ENCODE measurements at places on chromosomes 6 and 20.

DNA sequence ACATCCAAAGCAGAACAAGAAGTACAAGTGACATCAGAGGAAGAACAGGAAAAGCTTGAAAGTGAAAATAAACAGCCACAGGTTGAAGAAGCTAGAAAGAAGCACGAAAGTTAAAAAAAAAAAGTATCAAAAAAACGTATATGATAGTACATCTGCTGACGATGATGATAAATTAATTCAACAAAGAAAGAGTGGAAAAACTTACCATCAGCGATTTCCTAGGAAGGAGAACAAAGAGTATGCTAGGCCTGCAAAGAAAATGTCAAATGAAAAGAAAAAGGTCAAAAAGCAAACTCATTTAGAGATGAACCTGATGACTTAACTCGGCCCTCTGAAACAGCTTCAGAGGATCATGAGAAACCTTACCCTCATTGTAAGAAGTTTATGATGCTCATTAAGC lies 3.7 kb downstream of the SAYSD1 start:
- DNase-seq: no peak

- DNase-seq: peak; percentile 53
These were observed 1.3 kb upstream of the TAPBP start for GRCh38 chr6:33314943-33315792.

GRCh38 chr6:39102071-39102820 lies 12.7 kb downstream of the SAYSD1 start:
- DNase-seq: no peak

GRCh38 chr6:3227363-3228045 lies at the start of gene TUBB2B:
TSS of gene TUBB2B (minus strand) at chr6:3227653. CDS start at chr6:3227543, 110 bp downstream.
- DNase-seq: peak; percentile 72

DNA sequence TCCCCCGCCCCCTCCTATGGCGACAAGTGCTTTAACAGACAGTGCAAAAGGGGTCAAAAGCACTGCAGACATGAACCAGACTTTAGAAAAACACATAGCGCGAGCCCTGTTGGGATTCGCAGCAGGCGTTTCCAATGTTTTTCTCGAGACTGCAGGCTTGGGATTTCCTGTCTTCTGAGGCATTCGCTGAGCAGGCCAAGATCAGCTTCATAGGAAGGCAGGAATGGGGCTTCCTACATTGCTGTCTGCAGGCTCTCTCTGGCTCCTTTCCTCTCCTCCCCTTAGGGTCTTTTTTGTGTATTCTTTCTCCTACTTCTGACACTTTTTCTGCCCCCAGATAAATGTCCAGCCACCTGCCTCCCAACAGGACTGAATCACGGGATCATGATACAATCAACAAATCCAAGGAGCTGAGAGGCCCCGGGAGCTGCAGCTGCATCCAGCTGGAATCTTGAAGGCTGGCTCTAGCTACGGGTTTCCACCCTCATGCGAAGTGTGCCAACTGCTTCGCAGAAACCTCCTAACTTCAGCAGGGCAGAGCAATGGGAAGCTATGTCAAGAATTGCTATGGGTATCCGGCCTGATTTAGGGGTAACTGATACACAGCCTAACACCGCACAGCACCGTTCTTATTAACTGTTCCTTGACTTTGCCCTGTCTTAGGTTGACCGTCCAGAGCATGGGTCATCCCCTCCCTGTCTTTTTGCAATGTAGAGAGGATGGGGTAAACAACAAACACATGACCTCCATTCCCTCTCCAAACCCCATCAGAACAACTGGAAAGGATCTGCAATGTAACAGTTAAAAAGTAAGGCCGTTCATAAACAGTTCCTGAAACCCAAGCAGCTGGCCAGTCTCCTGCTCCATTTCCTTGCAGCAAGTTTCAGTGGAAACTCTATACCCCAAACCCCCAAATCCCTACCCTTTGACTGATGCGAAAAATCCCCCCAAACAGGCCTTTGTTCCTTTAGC lies 31.5 kb downstream of the SNX5 start:
- DNase-seq: no peak

GRCh38 chr6:139355172-139355571 lies 19.3 kb downstream of the CITED2 start:
- no peak for DNase-seq

GRCh38 chr6:21377356-21377755 lies 216.2 kb upstream of the SOX4 start:
- no peak for DNase-seq

DNA sequence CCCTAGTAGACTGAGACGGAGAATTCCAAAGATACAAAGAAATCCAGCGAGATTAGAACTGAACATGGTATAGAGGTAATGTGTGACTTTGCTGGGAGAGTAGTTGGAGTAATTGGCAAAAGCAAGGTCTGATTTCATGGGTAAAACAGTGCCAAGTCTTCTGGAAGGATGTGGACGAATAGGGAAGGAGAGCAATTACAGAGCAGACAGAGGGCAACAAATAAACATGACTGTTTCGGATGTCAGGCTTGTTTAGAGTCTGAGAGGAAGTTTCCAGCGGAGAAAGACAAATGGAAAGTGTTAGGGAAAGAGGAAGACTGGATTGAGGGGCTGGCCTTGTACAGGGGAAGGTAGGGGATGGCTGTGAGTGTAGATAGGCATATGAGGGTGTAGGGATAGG lies 282.2 kb upstream of the PRND start:
- no peak for DNase-seq

DNA sequence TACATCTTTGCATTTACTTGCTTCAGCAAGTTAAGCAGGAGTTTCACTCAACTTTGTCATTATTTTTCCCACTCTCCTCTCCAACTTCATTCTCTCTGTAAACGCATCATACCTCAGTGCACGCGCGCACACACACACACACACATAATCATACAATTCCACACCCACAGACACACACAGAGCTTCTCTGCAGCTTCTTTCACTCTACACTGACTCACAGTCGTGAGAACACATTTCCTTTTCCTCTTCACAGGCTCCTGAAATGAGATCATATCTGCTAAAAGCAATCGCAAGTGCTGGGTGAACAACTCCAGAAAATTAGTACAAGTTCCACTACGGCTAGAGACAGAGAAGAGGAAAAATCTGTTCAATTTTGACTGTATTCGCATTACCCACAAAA lies 215.4 kb downstream of the PTPRT start:
- no peak for DNase-seq

DNA sequence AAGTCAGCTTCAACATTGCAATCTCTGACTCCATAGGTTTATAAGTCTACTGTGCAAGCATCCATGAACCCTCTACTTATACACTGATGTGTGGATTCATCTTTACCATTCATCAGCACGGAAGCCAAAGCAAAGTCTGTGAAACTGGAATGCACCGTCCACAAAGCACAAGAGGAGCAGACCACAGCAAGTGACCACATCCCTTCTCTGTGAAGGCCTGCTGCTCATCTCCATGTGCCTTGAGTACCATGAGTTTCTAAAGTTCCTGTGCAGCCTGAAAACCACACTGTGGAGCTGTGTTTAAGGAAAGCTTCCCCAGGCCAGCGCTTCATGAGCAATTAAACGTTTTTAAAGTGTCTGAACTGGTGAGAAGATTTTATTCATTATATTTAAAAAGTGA lies 20.0 kb downstream of the GABRR1 start:
- DNase-seq: no peak

GRCh38 chr20:62401331-62401779 lies 5.7 kb downstream of the CABLES2 start:
- no peak for DNase-seq

DNA sequence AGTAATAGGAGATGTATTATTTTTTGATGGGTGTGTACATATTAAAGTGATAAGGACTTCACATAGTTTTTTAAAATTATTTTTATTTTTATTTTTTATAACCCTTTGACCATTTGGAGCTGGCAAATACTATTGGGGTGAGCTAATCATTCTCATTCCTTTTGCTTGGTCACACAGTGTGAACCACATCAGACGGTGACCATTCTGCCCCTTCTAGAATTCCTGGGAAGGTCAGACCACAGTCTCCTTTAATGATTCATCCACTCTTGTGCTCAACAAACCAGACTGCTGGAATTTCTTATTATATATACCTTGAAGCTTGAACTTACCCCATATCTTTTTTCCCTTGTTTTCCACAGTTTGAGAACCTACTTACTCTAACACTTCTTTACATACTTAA lies 23.9 kb upstream of the PRL start:
- no peak for DNase-seq

DNA sequence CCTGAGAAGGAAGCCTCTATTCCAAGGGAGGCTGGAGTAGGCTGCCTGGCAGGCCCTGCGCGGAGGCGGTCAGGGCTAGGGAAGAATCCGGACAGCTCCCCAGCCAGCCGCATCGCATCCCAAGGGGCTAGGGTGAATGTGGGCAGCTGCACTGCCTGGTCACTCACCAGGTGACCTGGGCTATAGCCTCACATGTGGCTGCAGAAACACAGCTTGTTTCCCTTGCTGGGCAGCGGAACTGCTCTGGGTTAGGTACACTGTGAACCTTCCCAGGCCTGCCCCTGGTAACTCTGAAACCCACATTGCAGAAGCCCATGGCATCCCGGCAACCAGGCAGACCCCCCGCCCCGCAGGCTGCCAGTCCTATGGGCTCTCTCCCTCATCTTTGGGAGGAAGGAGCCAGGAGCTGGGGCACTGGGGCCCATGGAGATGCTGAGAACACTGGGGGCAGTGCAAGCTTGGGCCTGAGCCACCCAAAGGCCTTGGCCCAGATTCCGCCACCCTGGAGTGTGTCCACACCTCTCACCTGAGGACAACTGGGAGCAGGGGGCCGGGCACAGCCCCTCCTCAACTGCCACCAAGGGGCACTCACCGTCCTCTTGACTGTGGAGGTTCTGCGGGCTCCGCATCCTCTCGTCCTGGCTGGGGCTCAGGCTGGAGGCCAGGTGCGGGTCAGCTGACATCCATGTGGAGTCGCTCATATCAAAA lies 111.0 kb downstream of the NOL4L start:
- no peak for DNase-seq

DNA sequence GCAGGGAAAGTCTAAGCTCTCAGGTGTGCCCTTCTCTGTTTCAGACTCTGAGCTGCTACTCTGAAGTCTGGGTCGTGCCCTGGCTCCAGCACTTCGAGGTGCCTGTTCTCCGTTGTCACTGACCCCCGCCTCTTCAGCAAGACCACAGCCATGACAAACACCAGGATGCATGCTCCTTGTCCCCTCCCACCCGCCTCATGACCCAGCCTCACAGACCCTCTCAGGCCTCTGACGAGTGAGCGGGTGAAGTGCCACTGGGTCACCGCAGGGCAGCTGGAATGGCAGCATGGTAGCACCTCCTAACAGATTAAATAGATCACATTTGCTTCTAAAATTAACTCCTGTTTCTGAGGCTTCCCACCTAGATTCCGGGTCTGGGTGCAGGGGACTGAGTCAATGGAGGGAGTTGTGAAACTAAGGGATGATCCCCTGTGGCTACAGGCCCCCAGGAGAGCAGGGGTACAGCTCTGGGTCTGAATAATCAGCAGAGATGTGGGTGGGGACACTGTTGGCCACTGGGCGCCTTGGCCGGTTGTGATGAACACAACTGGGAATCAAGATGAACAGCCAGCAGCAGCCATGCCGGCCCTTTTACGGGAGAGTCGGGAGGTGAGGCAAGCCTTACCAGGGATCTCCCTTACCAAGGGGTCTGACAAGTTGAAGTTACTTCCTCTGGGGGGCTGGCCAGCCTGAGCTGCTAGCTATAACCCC lies 10.7 kb downstream of the CST7 start:
- no peak for DNase-seq

DNA sequence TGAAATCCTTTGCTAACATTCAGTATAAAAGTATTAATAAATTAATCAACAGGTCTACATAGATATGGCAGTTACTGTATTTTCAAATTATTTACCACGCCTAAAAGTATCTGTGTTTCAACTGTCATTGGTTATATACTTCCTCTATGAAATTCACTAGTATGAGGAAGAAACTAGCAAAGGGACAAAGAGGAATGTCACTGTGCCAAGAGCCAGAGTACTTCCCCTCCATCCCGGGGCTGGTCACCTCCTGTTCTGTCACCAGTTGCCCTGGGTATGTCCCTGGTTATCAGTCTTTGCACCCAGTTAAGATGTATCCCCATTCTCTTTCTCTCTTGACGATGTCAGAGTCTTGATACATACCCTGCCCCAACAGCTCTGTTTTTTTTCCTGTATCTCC lies 476.8 kb upstream of the SOX4 start:
- no peak for DNase-seq

- DNase-seq: peak; percentile 25
These were observed 338 bp downstream of the E2F3 start for GRCh38 chr6:20402092-20402341.

DNA sequence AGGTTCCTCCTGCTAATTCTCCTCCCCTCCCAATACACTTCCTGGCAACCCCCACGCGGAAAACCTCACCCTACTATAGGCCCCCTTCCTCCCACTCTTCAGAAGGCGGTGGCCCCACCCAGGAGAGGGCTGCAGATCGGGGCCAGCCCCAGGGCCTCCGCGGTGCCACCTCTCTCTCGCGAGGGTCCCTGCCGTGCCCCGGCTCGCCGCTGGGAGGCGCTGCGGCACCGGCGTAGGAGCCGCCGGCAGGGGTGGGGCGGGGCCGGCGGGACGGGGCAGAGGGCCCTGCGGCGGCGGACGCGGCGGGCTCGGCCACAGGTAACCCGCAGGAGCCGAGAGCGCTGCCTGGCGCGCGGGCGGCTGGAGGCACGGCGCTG lies at the start of gene ANKRD6:
ANKRD6 (plus strand) TSS at position 278 of the 377 bp plus-strand sequence. CDS start 133,825 bp downstream, outside the sequence.
- DNase-seq: peak; percentile 57

DNA sequence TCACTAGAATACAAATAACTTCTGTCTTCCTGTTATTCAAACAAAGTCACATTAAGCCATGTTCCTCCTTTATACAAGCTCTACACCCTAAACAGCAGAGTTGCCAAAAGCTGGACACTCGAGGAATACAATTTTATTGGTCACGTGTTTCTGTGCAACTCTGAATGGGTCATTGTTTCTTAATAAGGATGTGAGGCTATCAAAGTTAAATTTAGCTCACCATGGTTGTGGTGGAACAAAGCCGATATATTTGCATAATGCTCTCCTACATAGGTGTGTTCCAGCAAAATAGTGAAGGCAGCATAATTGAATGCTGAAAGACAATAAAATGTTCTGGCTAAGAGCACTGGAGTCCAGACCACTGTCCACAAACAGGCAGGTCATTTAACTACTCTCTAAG lies 36.9 kb upstream of the CD2AP start:
- DNase-seq: peak; percentile 98

DNA sequence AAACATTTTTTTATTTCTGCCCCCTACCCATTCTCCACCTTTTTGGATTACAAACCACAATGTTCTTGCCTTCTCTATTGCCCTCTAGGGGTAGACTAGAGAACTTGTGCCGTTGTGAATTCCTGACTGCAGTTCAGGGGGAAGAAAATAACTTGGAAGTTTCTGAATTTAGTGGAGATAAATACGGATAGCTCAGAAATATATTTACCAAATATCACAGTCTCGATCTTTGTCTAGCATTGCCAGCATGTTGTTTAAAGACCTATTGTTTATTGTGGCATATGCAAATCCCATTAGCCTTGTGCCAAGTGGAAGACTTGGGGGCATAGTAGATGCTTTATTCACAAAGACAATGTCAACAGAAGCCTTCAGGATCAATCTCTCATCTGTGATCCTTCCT lies 154.1 kb upstream of the MMS22L start:
- DNase-seq: no peak

Measured in DMS153 (cell line).